ENCODE measurements at places on chromosomes 7 and 10.

GRCh38 chr7:32594965-32595490 lies 99.7 kb downstream of the AVL9 start:
- no peak for DNase-seq

GRCh38 chr10:35378541-35379210 lies 42.4 kb downstream of the CCNY start:
- no peak for DNase-seq

GRCh38 chr10:7373039-7373438 lies 37.8 kb downstream of the SFMBT2 start:
- no peak for DNase-seq

GRCh38 chr10:17454161-17455014 lies at the start of gene ST8SIA6:
Gene ST8SIA6, minus strand, starts transcription at chr10:17454595. Its CDS starts 340 bp downstream, at chr10:17454255.
- no peak for DNase-seq

All from M059J (cell line).